ENCODE measurements at places on chromosomes 3 and 15.
A peak's percentile ranks its signal among the peaks of the same experiment; 100 is the strongest.

DNA sequence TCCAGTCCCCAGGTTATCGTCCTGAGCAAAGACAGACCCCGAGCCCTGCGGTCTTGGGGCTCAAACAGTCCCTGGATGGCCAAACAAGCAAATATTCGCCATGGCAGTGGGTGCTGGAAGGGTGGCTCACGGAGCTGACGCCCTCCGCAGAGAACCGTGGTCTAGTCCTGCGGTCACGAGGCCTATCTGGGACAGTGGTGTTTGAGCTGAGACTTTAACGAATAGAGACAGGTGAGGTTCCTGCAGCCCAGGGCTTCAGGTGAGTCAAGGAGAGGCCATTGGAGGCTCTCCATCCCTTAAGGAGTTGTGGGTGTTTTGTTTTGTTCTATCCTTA, 399 bp upstream of the SUCLG2 start:
- DNase-seq: no peak

GRCh38 chr15:50363612-50364011, 8.6 kb upstream of the GABPB1 start:
- DNase-seq: no peak

- DNase-seq: no peak
Measured at GRCh38 chr3:141602706-141603105, 115.9 kb downstream of the RASA2 start.

- no peak for DNase-seq
Measured at GRCh38 chr15:79994615-79995014, 23.6 kb upstream of the BCL2A1 start.

DNA sequence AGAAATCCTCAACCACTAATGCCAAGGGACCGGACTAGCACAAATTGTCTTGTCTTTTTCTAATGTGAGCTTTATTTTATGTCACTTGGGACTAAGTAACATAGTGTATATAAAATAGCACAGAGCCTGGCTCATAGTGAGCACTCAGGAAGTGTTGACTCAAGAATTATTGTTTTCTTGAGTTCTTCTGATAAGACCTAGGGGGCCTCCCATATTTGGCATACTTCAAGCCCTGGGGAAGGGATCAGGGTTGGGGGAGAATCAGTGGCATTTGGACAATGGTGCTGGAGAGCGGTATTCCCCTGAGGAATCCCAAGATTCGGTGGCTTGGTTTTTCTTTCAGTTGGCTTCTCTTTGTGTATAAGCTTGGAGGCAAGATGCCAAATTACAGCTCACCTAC, 19.4 kb downstream of the ZNF80 start:
- DNase-seq: no peak

DNA sequence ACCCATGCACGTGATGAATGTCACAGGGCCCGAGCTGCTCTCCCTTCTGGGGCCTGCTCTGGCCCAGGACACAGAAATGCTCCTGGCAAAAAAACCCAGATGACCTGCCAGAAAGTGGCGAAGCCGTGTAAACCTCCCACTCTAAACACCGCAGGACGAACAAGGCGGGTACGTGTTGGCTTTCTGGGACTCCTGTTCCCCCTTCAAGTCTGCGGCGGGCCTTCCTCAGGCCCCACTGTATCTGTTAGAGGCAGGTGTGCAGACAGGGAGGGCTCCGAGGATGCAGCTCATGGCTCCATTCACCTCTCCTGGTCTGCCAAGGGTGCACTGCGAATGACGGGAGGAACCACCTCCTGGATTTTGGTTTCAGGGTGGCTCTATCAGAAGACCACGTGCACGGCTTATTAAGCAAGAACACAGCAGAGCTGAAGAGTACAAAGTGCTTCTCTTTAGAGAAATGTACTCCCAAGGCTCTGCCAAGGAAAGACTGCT, 173.8 kb downstream of the ADAMTS17 start:
- DNase-seq: no peak

GRCh38 chr3:161388855-161389254, 17.5 kb upstream of the SPTSSB start:
- DNase-seq: no peak

- peak; percentile 92 for DNase-seq
Measured at GRCh38 chr15:42457445-42458442, 33.2 kb downstream of the ZNF106 start.

- DNase-seq: no peak
Measured at GRCh38 chr15:33375236-33375635, 64.5 kb downstream of the RYR3 start.
